Kidney epithelial cell (primary cell): ENCODE measurements at places on chromosomes 12 and 14.

- no peak for DNase-seq
These were observed 23.7 kb upstream of the TUBA1A start for GRCh38 chr12:49212572-49212971.

DNA sequence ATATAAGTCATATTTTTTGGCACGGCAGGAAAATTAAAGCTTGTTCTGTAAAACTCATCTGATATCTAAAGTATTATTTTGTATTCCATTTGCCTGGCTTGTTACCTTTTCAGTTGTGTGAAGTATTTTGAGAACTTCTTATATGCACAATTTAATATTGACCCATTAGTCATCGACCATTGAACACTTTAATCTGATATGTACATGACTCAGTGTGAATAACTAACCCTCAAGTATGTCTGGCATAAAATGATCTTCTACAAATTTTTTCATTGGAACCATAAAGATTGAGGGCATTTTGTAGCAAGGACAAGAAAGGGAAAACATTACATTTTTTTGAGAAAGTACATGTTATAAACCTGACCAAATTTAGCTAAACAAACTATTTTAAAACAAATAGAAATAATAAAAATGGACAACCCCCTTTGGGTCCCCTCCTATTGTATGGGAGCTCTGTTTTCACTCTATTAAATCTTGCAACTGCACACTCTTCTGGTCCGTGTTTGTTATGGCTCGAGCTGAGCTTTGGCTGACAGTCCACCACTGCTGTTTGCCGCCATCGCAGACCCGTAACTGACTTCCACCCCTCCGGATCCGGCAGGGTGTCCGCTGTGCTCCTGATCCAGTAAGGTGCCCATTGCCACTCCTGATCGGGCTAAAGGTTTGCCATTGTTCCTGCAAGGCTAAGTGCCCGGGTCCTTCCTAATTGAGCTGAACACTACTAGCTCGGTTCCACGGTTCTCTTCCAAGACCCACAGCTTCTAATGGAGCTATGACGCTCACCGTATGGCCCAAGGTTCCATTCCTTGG, 118.8 kb downstream of the SLC6A15 start:
- peak; percentile 19 for DNase-seq

GRCh38 chr14:34195964-34196363, 245.1 kb upstream of the EGLN3 start:
- no peak for DNase-seq

- DNase-seq, result no peak
These were observed 165.9 kb upstream of the GSC start for GRCh38 chr14:94935706-94936300.

DNA sequence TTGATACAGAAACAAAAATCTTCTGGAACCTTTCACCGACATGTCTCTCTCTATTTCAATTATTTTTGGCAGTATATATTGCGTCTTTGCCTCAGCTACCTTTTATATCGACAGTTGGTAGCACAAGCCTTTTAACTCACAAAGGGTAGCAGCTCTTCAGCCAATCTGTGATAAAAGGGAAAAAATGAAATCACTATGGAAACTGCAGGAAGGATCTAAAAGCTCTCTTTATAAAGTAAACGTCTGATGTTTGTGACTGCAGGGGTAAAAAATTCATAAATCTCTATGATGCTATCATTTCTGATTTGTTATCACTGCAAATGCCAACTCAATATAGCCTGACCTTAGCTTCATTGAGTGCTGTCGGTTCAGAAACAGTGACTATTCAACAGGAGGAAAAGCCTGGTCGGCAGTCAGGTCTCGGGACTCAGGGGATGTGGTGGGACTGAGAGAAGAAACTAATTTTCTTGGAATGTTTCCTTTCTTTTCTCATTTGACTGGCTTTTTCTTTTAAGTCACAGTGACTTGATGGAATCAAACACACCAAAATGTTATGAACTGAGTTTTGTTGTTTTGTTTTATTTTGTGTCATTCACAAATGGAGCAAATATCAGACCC, 5.9 kb upstream of the RMST start:
- no peak for DNase-seq

DNA sequence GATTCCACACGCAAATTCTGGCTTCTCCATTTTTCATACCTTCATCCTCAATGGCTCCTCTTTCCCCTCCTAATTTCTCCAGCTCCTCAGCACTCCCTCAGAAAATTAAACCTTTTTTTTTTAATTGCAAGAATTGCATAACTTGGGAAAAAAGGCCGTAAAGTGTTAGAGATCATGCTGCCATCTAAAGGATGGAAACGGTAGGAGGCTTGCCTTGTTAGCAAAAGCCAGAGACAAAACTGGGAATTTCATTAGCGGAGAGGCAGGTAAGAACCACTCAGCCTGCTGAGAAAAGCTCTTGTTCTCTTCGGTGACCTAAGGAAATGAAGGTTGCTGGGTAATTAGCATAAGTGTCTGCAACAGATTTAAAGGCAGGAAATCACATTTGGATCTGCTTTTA, 204.3 kb downstream of the AEBP2 start:
- peak; percentile 19 for DNase-seq

DNA sequence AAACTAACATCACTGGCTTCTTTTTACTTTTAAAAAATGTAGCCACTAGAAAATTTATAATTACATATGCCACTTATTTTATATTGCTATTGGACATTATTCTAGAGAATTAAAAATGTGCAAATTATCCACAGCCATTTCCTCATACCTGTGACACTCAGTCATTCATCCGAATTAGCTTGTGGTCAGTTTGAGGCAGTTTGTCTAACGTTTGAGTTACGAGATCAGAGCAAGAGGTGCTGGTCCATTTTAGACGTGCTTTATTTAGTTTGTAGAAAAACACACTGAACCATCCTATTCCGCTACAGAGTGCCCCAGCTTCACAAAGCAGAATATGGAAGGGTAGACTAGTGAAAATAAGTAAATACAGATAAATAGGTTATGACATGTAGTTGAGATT, 513.0 kb downstream of the NRXN3 start:
- no peak for DNase-seq

GRCh38 chr14:104350463-104351185, 212.2 kb downstream of the KIF26A start:
- DNase-seq, result no peak

- DNase-seq, result no peak
These were observed 4.8 kb downstream of the SYNE3 start for GRCh38 chr14:95511687-95512086.

GRCh38 chr12:70043490-70044138, 199.6 kb upstream of the CNOT2 start:
- DNase-seq, result no peak

DNA sequence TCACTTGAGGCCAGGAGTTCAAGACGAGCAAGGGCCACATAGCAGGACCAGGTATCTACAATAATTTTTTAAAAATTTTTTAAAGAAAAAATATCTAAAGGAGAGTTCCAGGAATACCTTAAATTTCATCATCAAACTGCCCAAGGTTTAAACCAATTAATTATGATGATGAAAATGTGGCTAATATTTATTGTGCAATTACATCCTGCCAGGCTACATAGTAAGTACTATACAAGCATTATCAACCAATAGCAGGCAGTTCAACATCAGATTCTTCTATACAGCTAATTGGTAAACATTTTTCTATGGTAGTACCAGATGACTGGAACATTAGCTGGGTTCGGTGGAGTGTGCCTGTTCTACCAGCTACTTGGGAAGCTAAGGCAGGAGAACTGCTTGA, 24.4 kb downstream of the DENND5B start:
- DNase-seq, result no peak

GRCh38 chr14:103522649-103523574, at the start of gene CKB:
Gene CKB (minus strand): TSS chr14:103522830. CDS start chr14:103522493, 337 bp downstream.
- DNase-seq, result no peak

GRCh38 chr12:3251067-3251466, 173.9 kb downstream of the TSPAN9 start:
- DNase-seq, result no peak

DNA sequence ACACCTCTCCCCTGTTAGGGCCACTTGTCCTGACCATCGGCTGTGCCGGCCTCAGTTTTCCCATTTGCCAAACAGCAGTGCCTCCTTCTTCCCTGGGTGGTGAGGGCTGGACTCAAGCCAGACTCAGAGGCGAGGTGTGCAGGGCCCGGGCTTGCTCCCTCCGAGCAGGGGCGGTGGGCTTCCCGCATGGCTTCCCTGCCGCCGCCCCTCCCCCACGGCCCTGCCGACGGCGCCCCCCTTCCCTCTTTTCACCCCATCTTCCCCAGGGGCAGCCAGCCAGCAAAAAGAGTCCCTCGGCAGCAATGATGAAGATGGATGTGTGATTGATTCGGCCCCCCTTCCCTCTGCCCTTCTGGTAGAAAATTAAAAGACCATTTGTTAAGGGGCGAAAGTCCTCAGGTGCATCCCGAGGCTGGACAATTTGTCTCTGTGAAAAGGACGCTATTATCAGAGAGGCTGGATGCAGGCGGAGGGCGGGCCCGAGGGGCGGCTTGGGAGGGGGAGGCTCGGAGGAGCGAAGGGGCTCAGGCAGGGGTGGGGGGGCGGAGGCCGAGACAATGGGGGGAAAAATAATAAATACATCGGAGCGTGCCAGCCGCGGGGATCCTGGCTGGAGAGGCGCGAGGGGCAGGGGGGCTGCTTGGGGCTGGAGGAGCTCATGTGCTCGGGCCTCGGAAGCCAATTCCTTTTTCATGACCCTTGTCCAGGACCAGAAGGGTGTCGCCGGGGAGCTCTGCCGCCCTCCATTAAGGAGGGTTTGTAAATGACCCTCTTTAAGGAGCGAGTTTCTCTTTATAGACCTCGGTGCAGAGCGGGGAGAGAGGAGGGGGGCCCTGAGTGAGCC, 48.0 kb upstream of the LHX5 start:
- DNase-seq, result no peak

DNA sequence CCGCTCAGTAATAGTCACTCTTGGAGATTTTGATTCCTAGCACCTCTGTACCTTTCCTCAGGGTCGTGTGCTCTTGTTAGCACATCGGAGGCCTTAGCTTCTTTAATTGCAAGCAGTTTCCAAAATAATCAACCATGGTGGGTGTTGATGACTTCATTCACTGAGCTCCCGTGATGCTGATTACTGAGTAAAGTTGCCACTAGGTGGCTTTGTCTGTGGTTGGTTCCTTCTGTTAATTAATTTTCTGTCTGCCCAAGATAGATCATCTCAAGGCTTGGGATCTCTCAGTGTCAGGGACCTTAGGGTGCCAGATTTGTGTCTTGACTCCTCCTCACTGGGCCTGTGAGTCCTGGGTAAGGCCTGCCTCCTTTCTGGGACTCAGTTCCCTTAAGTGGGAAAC, 54.3 kb downstream of the PTPN11 start:
- no peak for DNase-seq

GRCh38 chr12:117026921-117027250, 72.3 kb downstream of the TESC start:
- DNase-seq, result no peak

GRCh38 chr14:51707327-51707726, 55.6 kb downstream of the FRMD6 start:
- DNase-seq, result no peak

DNA sequence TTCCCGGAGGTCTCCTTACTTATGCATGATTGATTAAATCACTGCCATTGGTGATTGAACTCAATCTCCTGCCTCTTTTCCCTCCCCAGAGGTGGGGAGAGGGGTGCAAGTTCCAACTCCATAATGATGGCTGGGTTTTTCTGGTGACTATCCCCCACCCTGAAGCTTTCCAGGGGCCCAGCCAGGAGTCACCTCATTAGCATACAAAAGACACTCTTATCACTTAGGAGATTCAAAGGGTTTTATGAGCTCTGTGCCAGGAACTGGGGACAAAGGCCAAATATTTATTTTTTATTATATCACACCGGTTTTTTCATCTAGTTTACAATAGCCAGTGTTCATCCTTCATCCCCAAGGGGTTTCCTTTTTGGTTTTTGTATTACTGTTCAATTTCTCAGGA, 300.7 kb downstream of the ETNK1 start:
- DNase-seq, result no peak

DNA sequence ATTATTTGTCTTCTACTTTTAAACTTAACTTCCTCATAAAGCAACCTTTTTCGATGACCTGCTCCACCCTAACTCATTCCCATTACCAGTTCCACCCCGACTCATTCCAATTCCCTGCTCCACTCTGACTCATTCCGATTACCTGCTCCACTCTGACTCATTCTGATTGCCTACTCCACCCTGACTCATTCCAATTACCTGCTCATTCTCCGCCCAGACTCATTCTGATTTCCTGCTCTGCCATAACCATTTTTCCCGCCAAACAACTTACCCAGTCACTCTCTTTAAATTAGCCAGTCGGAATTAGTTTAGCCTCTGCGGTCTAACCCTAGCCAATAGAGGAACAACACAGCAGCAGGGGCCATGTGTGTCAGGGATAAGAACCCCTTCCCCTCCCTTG, 249.1 kb downstream of the DPY19L2 start:
- DNase-seq, result peak; percentile 32

DNA sequence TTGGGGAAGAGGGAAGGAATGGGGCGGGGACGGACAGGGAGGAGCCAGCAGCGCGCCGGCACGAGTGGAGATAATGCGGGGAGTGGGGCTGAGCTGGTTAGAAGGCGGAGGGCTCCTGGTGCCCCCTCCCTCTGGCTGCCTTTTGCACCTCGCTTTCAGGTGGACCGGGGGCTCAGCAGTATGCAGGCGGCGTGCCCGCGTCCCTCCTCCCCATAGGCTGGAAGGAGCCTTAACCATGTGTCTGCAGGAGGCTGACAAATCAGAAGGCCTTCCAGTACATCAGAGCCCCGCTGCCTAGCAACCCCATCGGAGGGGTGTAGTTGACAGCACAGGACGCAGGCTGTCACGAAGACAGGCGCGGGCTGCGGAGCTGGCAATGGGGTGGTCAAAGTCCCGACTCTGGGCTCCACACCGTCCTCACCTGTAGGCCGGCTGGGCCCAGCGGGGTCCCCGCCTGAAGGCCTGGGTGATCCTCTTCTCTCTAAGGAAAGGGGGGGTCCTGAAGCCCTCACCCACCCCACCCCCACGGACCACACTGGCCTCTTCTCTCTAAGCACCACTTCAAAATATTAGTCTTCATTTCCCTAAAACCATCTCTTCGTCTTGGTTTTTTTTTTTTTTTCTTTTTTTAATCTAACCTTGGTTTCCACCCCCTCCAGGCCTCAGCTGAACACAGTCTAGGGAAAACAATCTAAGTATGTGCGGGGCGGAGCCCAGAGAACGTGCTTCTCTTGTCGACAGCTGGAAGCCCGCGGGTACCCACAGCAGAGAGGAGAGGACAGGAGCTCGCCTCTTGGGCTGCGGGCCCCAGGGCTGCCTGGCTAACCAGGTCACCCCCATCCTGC, 44.5 kb downstream of the KDM2B start:
- peak; percentile 49 for DNase-seq

DNA sequence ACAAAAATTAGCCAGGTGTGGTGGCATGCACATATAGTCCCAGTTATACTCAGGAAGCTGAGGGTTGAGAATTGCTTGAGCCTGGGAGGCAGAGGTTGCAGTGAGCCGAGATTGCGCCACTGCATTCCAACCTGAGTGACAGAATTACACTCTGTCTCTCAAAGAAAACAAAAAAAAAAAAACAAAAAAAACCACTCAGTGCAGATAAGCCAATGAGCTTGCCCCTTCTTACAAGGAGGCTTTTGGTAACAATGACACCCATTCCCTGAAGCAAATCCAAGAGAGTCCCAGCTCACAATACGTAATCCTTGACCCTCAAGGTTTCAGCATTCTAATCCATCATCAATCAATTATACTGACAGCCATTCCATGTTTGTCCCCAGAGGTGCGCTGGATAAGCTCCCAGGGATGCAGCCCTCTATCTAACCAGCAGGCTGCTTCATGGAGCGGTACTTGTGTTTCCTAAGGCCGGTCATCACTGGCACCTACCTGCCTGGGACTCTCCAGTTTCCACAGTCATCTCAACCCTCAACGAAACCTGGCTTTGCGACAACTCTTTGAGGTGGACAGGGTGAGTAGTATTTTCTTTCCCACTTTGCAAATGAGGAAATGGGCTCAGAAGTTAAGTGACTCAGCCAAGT, 12.4 kb downstream of the GCN1 start:
- DNase-seq, result peak; percentile 34
